ENCODE measurements at places on chromosomes 5 and 9.

DNA sequence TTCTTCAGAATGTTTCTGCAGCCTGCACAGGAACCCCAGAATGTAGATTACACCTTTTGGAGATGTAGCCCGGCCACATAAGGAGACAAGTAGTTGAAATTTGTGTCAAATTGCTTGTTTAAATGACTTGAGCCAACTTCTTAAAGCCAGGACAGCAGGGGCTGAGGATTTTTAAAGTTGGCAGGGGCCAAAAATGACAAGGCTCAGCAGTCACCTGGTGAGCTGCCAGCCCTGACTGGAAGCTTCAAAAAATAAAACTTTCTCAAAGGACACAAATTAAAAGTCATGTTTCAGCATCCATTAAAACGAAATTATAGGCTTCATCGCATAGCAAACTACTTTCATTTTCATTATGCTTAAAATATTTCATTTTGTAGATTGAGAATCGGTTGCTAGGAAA is 340.3 kb upstream of the WWC1 start:
- no peak for DNase-seq

DNA sequence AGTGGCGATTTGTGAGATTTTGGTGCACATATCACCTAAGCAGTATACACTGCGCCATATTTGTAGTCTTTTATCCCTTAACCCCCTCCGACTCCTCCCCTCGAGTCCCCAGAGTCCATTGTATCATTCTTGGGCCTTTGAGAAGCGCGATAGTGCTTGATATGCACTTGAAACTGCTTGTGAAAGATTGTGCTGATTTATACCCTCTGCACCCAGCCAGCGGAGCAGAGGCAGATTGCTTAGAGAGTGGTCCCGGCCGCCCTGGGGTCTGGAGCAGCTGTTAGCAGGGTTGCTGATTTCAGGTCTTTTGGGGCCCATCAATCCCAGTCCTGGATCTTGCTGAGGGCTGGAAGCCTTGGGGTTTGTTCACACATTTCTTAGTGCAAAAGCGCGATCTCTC is 13.0 kb upstream of the FAM240B start:
- DNase-seq = no peak

DNA sequence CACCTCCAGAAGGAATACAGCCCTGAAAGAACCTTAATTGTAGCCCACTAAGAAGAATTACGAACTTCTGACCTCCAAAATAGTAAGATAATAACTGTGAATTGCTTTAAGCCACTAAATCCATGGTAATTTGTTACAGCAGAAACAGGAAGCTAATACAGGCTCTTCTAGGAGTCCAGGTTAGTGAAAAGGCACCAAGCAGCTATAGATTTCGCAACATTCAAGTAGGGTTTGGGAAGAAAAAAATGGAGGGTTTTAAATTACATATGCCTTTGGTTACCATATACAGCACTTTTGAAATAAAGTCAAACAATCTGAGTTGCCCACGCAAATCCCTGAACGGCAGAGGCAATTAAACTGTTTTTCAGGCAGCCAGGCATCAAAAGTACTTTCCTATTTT is 1.7 kb upstream of the ACTL7A start:
- DNase-seq = no peak

DNA sequence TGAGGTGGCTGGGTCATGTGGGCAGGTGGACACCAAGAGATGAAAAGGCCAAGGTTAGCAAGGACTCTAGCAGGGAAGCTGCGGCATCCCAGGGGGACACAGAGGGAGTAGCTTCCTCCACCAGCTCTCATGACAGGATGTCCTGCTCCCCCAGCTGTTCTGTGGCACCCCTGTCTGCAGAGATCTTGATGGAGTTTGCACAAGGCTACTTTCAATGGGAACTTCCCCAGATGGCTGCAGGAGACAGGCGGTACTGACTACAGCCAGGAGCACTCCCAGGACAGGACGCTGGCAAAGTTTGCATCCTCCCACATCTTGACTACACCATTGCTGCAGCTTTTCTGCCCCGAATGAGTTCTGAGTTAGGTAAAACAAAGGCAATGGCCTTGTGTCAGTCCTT is 312.8 kb downstream of the TLE4 start:
- DNase-seq = no peak

GRCh38 chr9:130542457-130543228 is 36.7 kb upstream of the FUBP3 start:
- DNase-seq = no peak

DNA sequence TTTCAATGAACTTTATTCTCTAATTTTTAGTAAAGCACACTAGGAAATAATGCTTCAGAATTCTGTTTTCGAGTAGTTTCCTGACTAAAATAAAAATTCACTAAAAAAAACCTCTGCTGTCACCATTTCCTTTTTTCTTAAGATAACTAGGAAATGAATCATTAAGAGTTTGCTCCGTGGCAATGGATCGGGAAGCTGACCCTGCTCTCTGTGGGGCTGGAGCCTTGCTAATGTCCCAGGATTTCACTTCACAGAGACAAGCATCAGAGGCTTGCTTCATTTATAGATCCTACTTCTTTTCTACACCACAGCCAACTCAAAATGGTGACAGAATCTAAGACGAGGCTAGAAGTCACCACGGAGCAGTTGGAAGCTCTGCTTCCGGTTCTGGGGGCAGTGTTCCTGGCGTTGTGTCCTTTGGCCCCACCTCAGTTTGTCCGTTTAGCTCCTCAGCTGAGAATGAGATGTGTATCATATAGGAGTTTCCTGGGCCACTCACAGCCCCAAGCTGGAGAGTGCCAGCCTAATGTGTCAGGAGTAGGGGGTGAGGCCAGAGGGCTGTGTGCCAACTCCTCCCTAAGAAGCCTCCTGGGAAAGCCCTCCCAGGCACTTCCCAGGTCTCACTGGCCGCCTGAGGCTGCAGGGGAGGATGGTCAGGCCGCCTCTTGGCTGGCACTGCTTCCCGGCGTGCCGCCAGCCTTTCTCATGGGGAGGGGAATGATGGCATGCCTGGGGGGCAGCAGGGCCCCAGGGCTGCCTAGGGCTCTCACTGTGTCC is 19.6 kb downstream of the TENT4A start:
- DNase-seq = no peak

DNA sequence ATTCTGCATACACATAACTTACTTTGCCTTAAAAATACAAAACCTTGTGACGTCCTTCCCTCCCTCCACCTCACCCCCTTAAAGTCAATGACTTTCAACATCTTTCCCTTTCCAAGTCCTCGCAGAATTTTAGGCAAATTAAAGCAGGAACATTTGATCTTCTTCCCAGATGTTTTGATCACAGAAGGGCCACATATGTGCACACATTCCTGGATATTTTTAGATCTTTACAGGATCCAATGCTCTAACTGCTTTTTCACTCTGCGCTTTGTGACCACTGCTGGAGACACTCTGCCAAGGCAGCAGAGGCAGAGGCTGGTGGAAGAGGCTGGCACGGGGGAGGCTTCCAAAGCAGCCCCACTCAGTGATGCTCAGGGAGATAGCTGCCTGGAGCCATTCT is 130.7 kb downstream of the SEC61B start:
- no peak for DNase-seq

GRCh38 chr5:103602438-103602837 is 39.8 kb upstream of the NUDT12 start:
- DNase-seq = no peak

Data from ecto neural progenitor cell (in vitro differentiated cells).